Omental fat pad (tissue), 4 donors: ENCODE measurements at places on chromosomes 5 and 9.

GRCh38 chr5:79111960-79112702 is 522 bp downstream of the BHMT start:
- DNase-seq = no peak

DNA sequence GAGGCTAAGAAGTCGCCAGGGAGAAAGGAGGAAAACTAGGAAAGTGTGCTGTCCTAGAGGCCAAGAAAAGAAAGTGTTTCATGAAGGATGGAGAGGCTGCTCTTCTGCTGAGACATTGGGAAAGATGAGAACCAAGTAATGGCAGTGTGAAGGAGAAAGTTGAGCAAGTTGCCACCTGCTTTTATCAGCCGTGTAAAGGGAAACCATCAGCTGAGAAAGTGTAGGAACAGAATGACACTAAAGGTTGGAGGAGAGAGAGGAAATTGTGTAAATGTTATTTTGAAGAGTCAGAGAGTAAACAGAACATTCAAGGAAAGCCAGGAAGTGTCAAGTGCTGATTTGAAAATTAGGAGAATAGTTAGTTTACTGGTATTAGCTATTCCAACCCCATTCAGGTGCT is 125.0 kb downstream of the CEMIP2 start:
- no peak for DNase-seq

- no peak for DNase-seq
Observed at GRCh38 chr9:91214086-91214485, 147.6 kb downstream of the AUH start.

DNA sequence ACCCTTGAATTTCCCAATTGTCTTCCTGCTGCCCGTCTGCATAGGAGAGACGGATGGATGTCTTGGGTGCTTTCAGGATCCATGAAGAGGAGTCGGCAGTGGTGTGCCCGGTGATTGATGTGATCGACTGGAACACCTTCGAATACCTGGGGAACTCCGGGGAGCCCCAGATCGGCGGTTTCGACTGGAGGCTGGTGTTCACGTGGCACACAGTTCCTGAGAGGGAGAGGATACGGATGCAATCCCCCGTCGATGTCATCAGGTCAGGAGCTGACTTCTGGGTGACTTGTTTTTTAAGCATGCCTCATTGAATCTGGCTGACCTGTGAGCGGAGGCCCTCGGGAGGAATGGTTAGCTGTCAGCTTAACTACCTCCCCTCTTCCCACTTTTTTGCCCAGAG is 24.2 kb downstream of the GALNT12 start:
- no peak for DNase-seq

GRCh38 chr9:72843520-72844439 is 109.1 kb downstream of the ALDH1A1 start:
- no peak for DNase-seq

DNA sequence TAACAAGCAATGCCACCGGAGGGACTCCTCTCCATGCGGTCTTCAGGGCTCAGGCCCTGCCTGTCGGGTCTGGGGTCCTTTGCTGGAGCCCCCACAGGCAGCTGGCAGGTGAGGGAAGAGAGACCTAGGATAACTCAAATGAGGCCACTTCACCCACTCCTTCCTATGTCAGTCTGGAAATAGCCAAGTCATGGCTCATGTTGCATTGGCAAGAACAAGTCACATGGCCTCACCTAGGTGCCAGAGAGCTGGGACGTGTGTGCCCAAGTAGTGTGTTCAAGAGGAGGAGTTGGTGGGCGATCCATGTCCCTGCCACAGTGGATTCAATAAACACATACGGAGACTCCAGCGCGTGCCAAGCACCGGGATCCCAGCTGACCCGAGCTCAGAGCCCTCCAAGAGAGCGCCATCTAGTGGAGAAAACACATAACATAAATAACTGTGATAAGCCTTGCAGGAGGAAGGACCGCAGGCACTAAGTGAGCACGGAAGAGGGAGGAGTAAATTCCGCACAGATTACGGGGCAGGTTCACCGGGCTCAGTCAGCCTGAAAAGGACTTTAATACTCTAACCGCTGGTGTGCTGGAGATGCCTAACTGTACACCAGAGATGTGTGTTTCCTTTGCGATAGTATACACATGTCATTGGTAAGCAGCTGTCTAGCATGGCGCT is 580.8 kb downstream of the CCDC171 start:
- no peak for DNase-seq

GRCh38 chr9:6247266-6247665 is 31.7 kb downstream of the IL33 start:
- DNase-seq = no peak
